AG10803 (cell line): ENCODE measurements at places on chromosomes 2 and 18.

- no peak for DNase-seq
Measured at GRCh38 chr18:32701313-32701712, 71.5 kb downstream of the KLHL14 start.

DNA sequence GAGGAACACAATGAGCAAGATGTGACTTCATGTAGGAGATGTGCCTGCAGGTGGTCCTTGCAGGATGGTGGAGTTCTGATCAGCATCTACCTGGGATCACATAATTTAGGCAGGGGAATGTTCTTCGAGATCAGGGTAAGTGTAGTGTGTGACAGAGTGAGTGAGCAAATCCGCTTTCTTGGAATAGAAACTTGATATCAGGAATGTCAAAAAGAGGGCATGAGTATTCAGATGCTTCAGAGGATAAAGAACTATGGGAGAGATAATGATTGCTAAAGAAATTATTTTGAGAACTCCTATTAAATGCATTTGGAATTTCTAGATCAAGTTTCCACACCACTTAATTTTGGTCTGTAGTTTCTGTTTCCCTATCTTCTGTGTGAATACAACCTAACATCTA lies 463.6 kb upstream of the SLC14A2 start:
- no peak for DNase-seq

- no peak for DNase-seq
Measured at GRCh38 chr2:207833251-207833751, 63.6 kb upstream of the FZD5 start.

- DNase-seq, result no peak
Measured at GRCh38 chr2:38170067-38170466, 94.1 kb upstream of the CYP1B1 start.

- no peak for DNase-seq
Measured at GRCh38 chr2:84132370-84132769, 326.7 kb downstream of the SUCLG1 start.

GRCh38 chr2:129499747-129500146 lies 479.7 kb upstream of the RAB6C start:
- no peak for DNase-seq

DNA sequence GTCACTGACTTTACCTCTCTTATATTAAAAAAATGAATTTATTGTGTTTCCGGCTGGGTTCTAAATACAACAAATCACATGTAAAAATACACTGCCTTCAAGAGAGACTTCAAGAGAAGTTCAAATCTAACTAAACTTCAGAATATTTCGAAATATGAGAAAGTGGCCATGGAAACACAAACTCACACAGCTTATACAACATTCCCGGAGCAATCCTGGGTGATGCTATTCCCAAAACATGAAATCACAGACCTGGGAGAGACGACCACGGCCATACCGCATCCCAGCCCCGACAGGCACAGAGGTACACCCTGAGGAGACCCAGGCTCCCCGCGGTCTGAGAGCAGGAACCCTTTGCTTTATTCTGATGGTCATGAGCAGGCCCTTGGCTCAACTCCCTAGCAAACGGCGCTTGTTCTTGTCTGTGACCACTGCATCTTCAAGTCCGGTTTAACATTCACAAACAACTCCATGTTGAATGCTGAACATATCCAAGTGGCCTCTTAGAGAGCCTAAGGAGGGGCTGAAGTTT lies 185.4 kb upstream of the REV1 start:
- DNase-seq, result no peak

- peak; percentile 0 for DNase-seq
Measured at GRCh38 chr2:49616800-49617199, 462.5 kb upstream of the FSHR start.

DNA sequence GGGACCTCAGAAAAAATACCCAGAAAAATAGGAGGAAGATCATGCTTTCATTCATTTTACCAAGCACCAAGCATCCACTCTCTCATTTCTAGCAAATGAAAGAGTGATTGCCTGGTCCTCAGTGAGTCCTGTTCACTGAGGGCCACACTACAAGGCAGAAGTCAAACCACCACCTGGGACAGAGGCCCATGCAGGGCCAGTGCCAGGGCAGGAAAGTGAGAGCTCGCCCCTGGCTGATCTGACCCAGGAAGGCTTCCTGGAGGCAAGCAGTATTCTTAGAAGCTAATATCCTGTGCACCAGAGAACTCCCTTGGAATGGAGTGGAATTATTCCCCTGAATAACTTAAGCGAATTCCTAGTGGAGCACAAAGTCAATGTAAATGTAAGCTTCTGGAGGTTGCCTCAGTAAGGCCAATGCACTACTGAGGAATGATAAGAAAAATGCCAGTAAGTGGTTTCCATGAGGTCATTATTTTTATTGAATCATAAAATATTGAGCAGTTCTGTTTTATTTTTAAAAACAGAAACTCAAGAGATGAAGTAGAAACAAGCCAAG lies 191.6 kb upstream of the ID2 start:
- no peak for DNase-seq

DNA sequence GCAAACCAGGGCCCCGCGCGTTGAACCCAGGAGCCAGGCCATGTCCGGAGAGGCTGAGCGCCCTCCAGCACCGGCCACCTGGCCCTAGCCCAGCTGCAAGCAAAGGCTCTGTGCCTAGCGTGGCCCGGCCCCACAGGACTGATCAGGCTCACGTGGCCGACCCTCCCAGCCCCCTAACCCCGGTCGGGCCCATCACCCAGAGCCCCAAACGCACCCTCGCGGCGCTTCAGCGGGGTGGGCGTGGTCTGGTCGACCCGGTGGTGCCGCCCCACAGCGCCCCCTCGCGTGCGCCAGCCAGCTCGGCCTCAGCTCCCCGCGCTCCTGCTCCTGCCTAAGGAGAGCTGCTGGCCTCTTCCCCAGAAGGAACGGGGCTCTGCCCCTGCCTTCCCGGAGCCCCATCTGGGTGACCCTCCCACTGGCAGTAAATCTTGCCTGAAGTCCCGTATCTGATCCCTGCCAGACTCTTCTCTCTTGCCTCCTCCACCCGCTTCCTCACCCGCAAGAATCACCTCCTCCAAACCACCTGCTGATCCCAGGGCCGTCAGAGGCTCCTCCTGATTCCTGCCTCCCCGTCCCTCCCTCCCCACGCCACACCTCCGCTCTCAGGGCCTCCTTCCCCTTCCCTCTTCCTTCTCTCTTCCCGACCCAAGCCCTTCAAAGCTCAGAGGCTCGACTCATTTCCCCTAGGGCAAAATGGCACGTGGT lies 12.3 kb upstream of the TEX51 start:
- DNase-seq, result peak; percentile 22

DNA sequence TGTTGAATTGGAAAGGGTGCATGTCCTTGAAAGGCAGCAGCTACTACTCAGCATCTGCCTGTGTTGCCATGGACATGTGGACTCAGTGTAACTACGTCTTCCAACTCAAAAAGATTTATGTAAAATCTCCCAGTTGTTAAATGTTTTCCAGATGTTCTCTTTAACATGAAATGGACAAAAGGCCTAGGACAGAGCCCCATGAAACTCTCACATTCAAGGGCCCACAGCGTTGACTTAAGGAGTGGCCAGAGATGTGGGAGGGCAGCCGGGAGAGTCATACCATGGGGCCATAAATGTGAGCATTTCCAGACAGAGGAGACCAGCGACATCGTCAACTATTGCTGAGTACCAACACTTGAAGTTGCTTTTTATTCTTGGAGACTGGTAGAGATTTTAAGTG lies 9.9 kb downstream of the SLC3A1 start:
- DNase-seq, result peak; percentile 14

- DNase-seq, result no peak
Measured at GRCh38 chr18:57759650-57760049, 43.5 kb downstream of the ATP8B1 start.

- no peak for DNase-seq
Measured at GRCh38 chr2:124024561-124025170, 421 bp upstream of the CNTNAP5 start.

GRCh38 chr18:58251416-58251815 lies 207.4 kb downstream of the NEDD4L start:
- no peak for DNase-seq

- DNase-seq, result no peak
Measured at GRCh38 chr2:59588286-59588685, 965.2 kb downstream of the BCL11A start.

- DNase-seq, result peak; percentile 37
Measured at GRCh38 chr2:145344076-145344724, 824.3 kb upstream of the ZEB2 start.

DNA sequence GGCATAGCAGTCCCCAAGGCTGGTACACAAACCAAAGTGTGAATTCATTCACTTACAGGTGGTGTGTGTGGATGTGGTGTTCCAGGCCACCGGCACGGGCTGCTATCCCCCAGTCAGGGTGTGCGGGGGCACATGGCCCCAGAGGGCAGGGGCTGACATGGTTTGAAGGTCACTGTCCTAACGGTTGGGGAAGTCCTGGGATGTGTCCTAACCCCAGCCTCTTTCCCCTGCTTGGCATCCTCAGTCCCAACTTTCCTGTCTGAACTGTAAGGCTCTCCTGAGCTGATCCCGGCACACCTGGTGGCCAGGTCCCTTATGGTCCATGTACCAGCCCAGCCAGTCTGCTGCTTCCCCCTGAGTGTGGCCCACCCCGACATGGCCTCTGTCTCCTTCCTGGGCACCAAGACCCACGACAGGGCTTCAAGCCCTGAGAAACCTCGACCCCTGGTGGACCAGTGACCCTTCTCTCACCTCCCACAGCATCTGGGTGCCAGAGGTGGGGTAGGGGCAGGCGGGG lies 2.4 kb upstream of the TMEM185B start:
- DNase-seq, result no peak

DNA sequence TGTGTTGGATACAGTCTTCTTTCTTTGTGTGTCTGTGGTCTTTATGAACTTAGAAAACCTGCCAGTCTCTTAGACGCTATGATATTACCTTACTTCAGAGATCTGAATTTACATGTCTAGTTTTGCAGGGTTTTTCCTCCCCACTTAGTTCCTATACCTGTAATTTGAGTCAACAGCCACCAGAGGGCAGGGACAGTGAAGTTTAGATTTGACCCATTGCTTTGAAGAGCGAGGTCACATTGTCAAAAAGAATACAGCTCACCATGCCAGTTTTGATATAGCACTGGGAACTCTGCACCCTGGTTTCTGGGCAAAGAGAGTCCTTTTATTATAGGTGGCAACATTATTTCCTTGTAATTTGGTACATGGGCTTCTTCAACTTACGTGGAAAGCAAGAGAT lies 102.3 kb downstream of the MAPK4 start:
- no peak for DNase-seq

DNA sequence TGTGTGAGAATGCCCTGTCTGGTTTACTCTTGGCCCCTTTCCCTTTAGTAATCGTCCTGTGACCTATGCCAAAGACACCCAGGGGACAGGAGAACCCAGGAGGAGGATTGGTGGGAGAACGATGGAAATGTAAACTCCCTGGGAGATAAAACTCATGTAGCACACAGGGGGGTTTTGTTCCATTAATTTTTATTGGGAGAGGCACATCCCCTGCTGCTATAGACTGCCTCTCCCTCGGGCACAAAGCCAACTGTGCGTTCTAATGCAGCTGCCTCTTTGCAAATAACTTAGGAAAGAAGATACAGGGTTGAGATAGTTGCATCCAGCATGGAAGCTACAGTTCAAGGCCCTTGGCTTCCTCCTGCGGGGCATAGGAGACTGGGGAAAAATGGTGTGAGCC lies 489.6 kb downstream of the SLC4A3 start:
- no peak for DNase-seq

DNA sequence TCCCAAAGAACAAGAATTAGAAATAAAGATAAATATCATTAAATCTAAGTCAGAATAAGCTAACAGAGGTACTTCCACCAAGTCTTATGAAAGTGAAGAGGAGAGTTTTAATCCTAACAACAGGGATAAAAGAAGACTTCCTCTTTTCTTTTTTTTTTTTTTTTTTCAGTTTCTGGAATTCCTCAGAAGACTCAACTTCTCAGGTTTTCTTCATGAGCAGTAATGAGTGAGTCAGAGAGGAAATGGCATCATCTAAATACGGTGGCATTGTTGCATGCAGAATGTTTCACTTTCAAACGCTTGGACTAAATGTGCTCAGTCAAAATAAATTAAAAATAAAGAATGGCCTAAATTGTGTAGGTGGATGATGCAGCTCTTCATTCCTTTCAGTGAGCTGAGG lies 45.6 kb upstream of the ARHGAP15 start:
- DNase-seq, result peak; percentile 74

GRCh38 chr2:126645211-126645618 lies 10.7 kb upstream of the GYPC start:
- DNase-seq, result no peak

DNA sequence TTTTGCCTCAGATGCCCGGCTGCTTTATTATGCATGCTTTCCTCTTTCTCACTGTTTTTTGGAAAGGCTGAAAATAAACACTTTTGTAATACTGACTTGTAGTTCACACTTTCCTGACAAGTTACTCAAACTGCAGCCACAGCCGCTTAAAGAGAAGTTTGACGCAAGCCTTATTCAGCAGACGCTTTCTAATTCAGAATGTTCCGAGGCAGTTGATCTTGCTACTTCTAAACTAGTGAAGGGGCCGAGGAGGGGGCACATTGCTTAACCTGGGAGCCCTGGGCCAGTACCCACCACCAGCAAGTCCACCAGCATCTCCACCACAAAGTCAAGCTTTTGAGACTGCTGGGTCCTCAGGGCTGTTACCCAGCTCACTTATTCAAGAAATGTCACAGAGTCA lies 71.8 kb upstream of the SPRED2 start:
- DNase-seq, result no peak

DNA sequence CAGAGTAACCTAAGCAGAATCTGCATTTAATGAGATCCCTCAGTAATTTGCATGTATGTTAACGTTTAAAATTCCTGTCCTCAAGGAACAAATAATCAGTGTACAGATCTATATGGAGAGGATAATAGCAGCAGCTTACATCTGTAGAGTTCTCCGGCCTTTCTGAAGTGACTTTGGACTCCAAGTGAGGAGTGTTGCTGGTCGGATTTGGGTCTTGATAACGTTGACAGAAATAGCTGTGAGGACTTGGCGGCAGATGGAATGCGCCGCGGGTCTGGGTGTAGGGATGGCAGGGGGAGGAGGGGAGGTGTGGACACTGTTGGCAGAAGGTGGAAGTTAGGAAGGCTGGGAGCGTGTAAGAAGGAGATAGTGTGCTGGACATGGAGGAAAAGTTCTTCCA lies 170.9 kb upstream of the GATA6 start:
- DNase-seq, result no peak

- no peak for DNase-seq
Measured at GRCh38 chr2:157500334-157500733, 56.4 kb upstream of the CYTIP start.

DNA sequence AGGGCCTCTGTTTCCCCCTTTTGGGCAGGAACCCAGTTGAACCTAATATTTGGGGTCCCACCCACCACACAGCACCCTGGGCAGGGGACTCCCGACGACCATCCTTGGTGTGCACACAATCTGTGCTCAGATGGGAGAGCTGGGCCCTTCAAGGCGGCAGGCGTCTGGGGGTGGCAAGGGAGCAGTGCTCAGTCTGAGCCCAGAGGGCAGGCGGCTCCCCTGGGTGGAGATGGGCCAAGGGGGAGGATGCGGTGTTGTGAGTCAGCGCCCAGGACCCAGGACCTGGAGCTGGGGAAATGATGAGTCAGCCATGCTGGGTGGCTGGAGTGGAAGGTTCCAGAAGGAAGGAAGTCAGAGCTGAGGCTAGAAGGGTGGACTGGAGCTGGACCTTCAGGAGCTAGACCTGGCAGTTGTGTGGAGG lies 3.8 kb downstream of the PROM2 start:
- DNase-seq, result peak; percentile 68
